EL (cell line): ENCODE measurements at places on chromosomes 13 and 19.
A peak's percentile ranks its signal among the peaks of the same experiment; 100 is the strongest.

- no peak for DNase-seq
Observed at GRCh38 chr19:16359964-16360363, 35.3 kb downstream of the KLF2 start.

GRCh38 chr19:30006207-30006606, 64.2 kb downstream of the URI1 start:
- no peak for DNase-seq

GRCh38 chr19:41430922-41431321, 3.7 kb upstream of the B3GNT8 start:
- DNase-seq, result peak; percentile 10

DNA sequence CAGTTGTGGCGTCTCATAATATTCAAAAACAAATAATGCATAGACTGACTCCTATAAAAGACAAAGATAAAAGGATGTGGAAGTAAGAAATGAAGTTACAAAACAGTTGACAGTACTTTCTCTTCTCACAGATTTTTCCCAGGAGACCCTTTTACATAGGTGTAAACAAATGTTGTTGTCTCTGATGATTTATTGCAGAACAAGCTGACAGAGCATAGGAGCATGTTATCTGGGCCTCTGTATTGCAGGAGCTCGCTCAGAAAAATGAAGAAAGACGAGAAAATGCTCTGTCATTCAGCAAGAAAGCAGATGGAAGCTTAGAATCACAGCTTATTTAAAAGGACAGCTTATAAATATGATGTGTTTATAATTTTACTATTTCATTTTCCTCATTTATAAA, 353.6 kb upstream of the GPC6 start:
- no peak for DNase-seq

- DNase-seq, result no peak
Observed at GRCh38 chr13:102757006-102757405, 16.6 kb downstream of the TEX30 start.

- no peak for DNase-seq
Observed at GRCh38 chr19:38719761-38720558, 24.3 kb downstream of the CAPN12 start.

DNA sequence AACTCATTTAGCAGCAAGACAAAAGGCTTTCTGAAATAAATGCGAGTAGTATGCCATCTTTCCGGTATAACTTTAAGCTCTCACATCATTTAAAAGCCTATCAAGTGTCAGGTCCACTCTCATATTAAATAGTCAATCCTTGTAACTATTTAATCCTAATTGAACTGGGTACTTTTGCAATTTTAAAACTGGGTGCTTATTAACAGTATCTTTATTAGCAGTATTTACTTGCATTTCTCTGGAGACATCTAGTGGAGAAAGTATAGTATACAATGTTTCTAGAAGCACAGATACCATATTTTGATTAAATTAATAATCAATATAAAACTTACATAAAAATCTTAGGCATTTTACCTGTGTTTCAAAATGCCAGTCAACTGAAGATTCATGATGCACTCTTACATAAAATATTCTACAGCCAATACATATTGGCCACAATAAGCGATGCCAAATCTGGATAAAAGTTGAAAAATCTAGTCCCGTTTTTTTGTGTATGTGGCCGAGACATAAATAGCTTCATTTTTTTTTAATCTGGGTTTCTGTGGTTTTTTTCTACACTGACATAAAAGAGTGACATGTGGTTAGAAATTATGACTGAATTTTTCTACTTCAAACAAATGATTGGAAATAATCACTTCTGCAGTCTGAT, 4.3 kb upstream of the POSTN start:
- DNase-seq, result peak; percentile 31

DNA sequence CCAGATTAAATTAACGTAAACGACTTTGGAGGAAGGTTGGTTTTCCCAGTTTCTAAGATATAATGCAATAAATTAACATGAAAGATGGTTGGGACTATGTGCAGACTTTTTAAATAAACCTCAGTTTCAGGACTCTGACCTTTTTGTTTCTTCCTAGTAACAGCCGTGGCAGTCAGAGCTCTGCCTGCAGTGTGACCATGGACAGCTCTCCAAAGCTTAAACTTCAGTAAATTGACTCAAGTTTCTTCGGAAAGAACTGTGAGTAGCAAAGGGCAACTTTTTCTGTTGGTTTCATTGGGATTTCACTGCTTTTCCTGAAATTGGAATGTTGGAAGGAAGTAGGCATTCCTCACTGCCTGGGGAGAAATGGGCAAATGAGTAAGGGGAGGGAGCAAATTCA, 4.1 kb downstream of the USP29 start:
- DNase-seq, result no peak

DNA sequence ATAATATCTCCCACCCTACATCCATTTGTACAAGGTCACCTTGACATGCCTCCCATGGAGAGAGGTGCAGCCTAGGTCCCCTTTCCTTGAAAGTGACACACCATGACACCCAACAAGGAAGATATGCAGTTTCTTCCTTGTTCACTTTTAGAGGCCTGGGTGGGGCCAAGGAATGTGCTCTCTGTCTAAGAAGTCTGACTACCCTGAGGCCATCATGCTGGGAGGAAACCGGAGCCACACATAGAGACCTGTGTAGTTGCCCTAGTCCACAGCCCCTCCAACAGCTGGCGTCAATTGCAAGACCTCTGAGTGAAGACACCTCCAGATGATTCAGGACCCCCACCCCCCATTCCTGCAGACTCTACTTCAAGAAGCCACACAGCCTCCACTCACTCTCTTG, 11.0 kb downstream of the SYDE1 start:
- DNase-seq, result no peak

DNA sequence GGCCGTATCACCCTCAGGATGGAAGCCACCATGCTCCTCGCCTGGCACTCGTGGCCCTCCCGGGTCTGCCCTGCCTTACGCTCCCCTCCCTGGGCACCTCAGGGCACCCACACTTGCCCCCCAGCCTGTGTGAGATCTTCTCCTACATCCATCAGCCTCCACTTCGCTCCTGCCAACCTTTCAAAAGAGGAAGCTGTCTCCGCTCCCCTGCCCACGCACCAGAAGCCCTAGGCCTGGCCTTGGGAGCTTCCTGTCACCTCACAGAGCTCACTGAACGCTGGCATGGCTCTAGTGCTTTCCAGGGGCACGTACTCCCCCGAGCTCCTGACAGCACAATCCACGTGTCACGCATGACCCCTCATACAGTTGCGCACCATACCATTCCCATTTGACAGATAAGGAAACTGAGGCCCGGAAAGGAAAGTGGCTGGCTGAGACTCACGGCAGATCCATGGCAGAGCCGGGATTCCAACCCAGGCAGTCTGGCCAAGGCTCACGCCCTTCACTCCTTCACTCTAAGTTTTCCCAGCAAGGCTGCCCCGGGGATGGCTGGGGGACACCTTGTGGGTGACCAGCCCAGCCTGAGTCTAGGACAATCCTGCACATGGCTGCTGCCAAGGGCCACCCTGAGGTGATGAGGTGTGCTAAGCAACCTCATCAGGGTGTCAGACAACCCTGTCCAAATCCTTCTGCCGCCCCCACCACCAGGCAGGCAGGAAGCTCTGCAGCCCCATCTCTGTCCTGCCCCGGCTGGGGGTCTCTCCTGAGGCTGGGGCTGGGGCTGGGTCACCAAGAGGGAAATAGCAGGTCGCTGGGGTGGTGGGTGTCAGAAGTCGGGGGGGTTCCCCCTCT, 19.3 kb downstream of the PPP1R12C start:
- DNase-seq, result no peak

DNA sequence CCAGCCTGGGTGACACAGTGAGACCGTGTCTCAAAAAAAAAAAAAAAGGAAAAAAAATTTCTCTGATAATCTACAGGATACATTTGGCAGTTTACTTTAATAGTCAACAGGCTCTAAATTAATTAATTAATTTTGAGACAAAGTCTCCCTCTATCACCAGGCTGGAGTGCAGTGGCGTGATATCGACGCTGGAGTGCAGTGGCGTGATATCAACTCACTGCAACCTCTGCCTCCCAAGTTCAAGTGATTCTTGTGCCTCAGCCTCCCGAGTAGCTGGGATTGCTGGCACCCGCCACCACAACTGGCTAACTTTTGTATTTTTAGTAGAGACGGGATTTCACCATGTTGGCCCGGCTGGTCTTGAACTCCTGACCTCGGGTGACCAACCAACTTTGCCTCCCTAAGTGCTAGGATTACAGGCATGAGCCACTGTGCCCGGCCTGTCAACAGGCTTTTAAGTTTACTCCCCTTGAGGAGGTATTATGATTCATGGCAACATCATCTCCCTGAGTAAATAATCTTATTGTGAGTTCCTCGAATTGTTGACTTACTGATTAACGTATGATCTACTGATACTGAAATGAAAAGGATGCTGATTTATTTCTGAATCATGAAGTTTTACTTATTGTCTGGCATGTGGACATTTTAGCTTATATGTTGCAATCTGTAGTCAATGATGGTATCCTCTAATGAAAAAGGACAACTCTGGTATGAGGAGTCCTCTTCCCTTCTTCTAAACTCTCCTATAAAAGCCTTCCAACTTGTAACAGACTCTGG, 21.3 kb upstream of the MTRF1 start:
- DNase-seq, result peak; percentile 92

- no peak for DNase-seq
Observed at GRCh38 chr19:14470031-14470876, 4.9 kb downstream of the PTGER1 start.

GRCh38 chr13:76976490-76976889, 15.4 kb upstream of the CLN5 start:
- DNase-seq, result peak; percentile 58

DNA sequence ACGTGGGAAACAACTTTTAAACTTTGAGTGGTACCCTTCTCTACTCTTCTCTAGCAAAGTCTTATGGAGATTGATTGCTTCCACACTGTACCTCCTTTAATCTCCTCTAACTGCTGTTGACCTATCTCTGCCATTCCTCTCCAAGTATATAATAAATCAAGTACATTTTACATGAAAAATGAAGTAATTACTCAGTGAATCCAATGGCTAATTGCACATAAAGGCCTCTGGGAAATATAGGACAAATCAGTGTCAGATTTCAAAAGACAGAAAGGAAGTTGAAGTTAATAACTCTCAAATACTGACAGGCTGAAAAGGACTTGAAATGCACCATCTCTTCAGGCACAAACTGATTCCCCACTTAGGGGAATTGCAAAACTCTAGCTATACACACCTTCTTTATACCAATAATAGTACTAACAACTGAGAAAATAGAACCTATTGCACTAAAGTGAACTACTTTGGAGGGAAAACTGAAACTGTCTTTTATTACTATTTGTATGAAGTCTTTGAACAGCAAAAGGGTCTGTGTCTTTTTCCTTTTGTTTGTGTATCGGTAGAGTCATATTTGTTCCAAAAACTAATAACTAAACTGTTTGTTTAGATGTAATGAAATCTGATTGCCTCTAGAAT, 701.1 kb downstream of the PCDH9 start:
- no peak for DNase-seq
